ENCODE measurements at places on chromosomes 13 and 19.

DNA sequence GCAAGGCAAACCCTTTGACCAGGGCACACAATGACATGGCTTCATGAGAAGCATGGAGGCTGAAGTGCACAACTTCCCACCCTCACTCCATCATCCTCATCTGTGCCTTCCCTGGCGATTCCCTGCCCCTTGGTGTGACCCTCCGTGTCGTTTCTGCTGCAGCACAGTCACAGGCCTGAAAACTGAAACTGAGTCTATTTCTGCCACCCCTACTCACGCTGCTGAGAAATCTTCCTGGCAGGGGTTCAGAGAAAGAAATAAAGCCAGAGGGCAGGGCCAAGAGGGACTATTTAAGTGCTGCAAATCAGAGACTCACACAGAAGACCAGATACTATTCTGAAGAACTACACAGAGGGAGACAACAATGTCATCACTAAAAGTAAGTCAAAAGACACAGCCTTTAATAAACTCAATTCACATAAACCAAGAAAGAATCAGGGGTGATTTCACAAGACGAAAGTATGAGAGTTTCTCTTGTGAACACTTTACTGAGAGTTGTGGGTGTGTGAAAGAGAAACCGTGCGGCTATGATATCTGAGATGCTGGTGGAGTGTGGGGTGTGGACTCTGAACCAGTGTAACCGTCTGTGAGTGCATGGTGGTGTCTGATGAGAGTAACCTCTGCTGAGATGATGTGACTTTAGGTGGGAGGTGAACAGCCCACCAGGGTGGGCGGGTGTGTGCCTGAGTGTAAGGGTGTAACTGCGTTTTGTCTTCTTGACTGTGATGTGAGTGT is 23.5 kb downstream of the LGALS16 start:
- no peak for DNase-seq

GRCh38 chr19:17441241-17442021 is 7.0 kb downstream of the TMEM221 start:
- no peak for DNase-seq

DNA sequence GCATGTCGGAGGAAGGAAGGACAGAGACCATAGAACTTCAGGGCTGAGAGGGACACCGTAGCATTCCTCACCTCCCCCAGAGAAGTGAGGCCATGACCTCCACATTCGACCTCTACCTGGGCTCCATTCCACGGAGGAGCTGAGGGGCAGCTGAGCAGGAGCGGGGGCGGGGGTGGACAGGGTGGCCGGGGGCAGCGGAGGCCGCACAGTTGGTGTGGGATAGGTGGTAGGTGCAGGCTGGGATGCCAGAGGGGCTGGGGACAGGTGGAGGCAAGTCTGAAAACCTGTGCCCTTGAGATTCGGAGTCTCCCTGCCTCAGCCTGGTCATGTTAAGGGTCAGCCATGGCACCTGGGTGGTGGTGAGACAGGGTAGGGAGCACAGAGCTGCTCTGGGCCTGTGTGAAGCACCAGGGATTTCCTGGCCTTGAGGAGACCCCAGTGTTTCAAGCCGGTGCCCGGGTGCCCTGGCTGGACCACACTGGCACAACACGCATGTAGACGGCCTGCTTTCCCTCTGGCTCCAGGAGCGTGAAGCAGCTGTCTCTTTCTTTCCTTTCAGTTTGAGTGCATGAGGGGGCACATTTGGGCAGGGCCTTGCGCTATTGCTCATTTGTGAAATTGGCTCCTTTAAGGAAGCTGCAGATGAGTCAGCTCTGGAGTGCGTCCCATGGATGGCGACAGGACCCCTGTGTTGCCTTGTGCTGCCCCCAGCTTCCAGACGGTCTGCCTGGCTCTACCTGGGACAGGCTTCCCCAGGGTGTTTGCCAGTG is 51.8 kb downstream of the TSSK6 start:
- no peak for DNase-seq

- no peak for DNase-seq
Observed at GRCh38 chr13:45928843-45929242, 77.3 kb upstream of the SIAH3 start.

GRCh38 chr19:42422901-42423461 is 4.2 kb downstream of the LIPE start:
- DNase-seq, result no peak

DNA sequence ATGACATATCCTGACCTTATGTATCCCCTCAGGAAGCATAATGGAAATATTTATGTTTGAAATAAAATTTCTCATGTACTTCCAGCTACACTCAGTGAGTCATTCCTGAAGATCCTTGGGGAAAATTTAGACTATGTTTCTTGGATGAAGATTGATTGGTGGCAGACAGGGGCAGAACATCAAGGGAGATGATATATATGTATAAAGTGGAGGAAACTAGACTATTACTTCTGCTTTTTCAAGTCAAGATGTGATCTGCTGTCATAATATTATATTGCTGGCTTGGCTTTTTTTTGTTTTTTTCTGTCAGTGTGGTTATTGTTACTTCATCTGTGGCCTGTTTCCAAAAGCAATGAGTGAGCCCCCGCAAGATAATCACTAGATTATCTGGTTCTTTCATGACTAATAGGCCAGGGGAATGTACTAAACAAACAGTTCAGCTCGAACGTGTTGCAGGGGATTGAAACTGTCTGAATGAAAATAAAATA is 87.2 kb upstream of the TNFSF11 start:
- no peak for DNase-seq

DNA sequence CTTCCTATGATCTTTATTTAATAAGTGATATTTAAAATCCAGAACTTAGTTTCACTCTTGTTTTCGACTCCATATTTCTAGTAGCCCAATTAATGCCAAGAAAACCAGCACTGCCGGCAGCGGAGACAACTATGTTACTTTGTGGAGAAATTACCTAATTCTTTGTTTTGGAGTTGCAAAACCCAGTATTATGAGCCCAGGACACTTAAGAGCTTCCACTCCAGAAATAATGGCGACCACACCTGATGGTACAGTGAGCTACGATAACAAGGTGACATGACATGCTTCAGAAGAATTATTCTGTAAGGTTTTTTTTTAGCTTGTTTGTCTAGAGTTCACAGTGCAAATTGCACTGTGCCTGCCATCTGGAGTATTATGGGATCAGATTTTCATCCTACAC is 136.4 kb downstream of the ZAR1L start:
- no peak for DNase-seq

DNA sequence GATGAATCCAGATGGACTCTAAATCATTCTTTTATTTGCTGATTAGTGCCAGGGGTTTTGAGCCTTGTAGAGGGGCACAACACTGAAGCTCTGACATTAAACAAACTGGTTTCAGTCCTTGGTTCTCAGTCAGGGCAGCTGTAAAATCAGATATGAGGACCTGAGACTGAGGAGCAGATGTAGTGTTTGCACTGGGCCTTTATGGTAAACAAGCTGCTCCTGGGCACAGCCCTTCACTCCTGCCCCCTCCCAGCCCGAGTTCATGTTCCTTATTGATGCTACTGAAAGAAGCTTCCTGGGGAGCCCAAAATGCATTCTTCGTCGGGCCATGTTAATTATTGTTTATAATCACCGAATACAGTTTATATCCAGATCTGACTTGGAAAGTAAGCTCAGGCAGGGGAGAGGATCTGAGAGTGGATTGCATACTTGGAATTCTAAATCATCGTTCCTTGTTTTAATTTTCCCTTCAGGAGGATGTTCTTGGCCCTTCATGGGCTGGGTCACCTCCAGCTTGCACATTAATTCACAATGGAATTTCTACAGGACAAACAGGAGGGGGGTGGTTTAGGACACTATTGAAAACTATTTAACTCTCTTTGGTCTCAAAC is 213.5 kb downstream of the FGF9 start:
- no peak for DNase-seq

DNA sequence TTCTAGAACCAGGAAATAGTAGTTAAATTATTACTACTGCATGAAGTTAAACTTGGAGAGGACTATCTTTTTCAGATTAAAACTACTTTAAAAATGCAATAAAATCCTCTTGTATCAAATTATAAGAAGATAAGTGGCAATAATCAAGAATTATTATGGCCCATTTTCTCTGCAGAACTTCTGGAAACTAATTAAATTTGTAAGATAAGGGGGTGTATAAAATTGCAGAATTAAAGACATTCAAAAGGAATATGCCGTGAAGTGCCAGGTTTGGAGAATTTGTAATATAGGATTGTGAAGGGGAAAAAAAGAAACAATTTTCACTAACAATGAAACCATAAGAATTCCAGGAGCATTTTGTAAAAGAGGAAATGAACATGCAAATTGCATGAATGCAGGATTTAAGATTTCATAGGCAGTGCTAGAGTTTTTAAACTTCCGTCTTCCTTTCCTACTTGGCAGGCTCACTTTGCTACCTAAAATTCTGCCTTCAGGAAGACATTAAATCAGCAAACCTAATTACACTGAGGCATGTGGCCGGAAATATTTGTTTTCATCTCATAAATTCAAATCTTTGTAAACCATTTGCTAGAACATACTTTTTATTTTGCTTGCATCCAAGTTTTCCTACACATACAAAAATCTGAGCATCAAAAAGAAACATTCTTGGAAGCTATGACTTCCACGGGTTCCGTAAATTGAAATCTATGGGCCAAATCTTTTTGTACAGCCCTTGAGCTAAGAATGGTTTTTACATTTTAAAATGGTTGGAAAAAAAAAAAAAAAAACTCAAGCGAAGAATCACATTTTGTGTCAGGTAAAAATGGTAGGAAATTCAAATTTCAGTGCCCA is 166.9 kb downstream of the DCLK1 start:
- no peak for DNase-seq

DNA sequence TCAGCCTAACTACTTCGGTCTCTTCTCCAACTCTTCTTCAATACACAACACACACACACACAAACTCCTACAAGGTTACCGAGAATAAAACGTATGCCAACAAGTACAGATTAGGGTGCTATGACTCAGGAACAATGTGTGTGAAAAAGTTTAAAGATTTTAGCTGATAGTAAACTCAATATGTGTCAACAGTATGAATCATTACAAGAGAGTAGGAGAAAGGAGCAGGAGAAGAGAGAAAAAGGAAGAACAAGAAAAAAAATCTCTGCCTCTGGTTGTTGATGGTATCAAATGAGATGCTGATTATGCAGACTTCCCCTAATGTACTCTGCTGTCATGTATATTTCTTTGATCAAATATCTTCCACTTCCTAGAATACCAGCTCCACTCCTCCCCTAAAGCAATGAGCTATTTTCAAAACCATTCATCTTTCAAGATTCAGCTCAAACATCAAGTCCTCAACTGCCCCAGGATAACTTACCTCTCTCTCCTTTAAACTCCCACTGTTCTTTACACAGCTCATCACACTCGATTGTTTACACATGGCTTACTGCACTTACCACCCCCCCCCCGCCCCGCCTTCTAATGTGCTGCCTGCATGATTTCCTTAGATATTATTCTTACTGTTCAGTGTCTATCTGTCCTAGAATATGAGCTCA is 95.6 kb downstream of the FAM216B start:
- DNase-seq, result no peak

- no peak for DNase-seq
Observed at GRCh38 chr19:29015569-29015968, 197.4 kb downstream of the UQCRFS1 start.

- DNase-seq, result no peak
Observed at GRCh38 chr13:63700350-63700749, 2284.7 kb upstream of the PCDH20 start.

- no peak for DNase-seq
Observed at GRCh38 chr13:113951246-113951999, 22.5 kb downstream of the C13orf46 start.

GRCh38 chr13:20397896-20398295 is 127.8 kb downstream of the CRYL1 start:
- no peak for DNase-seq

- DNase-seq, result no peak
Observed at GRCh38 chr19:10764340-10764894, 46.5 kb downstream of the DNM2 start.

DNA sequence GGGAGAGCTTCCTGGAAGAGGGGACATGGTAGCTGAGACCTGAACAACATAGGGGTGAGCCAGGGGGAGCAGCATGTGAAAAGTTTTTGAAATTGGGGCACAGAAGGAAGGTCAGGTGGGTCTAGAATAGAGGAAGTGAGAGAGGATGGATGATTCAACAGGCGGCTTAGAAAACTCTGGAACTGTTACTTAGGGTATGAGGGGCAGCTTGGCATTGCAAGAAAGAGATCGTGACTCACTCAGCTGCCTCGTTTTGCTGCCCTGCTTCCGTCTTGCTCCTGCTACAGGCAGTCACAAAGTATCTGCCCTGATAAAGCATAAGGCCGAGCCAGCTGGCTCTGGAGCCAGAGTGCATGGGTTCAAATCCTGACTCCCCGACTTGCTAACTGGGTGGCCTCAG is 1.3 kb upstream of the CEACAM20 start:
- no peak for DNase-seq

DNA sequence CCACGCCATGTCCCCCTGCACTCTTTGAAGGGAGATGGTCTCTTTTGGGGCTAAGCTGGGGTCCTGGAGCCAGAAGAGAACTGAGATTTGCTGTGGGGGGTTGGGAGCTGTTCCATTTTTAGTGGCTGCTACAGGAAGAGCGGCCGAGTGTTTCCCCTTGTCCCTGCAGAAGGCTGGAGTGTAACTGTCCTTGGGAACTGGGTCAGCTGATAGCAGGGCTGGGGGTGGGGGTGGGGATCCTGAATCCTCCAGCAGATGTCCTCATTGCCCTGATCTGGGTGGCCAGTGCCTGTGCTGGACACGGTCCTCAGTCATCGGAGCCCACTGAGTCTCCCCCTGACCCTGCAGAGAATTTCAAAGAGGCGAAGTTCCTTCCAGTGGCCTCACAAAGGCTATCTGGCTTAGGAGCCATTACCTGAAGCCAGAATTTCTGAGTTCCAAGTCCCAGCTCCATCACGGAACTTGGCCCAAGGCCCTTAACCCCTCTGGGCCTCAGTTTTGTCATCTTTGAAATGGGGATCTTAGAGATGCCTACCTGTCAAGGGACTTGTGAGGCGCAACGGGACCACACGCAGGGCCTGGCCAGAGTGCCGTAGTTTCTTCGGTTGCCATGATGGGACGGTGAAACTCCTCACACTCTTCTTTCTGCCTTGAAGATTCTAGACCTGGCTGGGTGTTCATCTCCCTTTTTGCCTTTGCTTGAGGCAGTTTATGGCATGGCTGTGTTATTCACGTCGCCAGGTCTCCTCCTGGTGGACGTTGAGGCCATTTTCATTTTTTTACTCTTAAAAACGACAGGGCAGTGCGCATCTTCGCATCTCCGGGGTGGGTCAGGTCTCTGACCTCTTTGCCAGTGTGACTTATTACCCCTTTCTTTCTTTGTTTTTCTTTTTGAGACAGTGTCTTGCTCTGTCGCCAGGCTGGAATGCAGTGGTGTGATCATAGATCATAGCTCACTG is 51.9 kb downstream of the DNM2 start:
- no peak for DNase-seq

DNA sequence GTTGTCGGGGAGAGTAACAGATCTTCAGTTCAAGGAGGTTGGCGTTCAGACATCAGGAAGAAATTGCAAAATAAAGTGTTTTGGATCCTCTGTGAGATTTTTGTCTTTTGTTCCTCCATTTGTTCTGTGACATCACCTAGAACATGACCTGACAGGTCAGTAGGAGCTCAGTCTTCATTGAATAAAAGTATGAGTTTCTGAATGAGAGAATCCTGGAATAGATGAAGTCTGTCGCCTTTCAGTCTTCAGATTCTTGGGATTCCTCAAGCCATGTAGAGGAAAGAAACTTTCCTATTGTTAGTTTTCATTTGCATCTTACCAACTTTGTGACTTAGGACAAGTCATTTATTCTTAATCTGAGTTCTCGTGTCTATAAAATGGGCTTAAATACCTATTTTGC is 14.4 kb downstream of the ARHGAP35 start:
- DNase-seq, result no peak

All from AG04450 (cell line).